ENCODE measurements at places on chromosomes 4 and X.

DNA sequence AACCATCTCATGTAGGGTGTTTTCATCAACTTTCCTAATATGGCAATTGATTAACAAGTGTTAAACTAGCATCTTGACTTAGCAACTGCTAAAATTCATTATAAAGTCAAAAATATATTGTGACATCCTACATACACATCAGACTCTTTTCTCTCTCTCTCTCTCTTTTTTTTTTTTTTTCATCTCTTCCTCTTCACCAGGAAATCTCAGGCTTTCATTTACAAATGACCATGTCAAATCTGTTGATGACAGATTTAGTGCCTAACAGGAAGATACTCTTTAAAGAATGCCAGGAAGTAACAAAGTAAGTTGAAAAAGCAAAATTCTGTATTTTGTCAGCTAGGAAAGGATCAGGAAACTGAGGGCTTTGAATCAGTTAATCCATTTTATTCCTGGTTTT is 365.5 kb downstream of the PCDH7 start:
- no peak for DNase-seq

DNA sequence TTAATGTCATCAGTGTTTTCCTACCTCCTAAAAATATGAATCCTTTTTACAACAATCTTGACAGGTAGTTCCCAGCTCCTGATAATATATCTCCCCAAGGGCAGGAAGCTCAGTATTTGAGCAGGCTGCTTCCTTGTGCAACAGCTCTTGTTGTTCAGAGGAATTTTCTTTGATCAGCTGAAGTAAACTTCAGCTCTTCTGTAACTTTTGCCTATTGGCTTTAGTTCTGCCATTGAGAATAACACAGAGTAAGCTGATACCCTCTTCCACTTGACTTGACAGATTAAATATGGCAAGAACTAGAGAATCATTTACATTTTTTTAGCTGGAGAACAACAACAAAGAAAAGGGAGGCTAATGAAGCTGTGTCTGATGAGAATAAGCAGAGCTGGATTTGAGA is 75.2 kb downstream of the LUZP4 start:
- peak; percentile 46 for DNase-seq

GRCh38 chrX:53284684-53285447 is 3.5 kb upstream of the IQSEC2 start:
- DNase-seq = peak; percentile 16

DNA sequence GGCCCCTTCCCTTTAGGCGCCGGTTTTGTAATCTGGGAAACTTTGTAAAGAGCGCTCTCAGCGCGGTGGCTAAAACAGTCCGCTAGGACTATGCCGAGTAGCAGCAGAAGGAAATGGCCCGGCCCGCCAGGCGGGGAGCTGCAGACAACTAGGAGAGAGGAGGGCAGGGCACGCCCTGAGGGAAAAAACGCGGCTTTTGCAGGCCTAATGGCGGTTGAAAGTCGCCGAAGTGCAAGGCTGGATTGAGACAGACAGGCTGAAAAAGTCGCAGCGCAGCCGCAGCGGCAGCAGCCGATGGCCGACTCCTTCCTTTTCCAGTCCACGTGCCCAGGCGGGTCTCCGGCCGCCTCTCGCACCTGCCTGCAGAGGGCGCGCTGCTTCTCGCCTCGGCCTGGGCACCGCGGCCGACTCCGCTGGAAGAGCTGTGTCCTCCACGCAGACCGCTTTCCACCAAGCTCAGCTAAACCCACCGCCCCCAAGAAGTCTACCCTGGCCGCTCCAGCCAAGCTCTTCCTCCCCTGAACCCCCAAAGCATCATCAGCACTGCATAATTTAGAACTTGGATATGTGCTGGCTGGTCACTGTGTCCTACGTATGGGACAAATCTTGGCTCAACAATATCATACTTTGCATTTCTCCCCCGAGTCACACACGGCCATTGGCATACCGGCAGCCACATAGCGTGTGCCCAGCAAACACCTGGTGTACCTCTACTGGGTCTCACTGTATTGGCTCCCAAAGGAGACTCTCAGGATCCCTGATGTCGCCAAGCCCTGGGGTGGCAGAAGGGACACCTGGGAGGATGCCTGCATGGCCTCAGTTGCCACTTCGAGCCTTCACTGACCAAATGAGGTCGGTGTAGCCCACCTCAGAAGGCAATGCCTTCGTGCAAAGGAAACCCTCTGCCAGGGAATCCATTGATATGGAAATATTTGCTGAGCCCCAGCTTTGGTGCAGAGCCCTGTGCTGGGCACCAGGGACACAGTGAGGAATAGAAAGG is 14.5 kb downstream of the SLC25A5 start:
- DNase-seq = no peak

DNA sequence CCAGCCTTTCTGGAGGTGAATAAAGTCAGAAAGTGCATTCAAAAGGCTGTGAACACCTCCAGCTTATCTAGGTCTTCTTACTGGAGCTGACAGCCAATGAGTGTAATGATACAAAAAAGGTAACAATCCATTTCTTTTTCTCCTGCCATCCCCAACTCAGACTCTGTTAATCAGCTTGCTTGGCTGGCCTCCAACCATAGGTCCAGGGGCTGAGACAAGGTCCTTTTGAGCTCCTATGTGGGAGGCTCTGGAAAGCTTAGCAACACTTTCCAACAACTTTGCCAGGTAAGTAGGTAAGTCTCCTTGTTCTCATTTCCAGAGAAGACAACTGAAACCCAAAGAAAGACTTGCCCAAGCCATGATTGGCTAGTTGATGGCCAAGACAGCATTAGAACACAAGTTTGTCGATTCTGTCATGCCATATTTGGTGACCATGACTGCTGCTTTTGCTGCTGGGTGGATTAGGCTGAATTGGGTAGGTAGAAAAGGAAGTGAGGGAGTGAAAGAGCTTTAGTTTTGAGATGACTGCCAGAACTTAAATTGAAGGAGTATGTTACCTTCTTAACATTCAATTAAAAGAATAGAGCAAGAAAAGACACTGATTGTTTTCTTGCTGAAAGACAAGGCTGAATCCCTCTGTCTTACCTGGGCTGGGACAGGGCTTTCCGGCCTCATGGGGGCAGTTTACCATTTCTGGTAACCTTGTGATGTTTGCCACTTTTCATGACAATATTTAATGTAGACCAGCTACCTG is 22.8 kb downstream of the VSIG4 start:
- no peak for DNase-seq

- DNase-seq = no peak
Observed at GRCh38 chr4:148029781-148030180, 297.9 kb downstream of the ARHGAP10 start.

- no peak for DNase-seq
Observed at GRCh38 chr4:102180046-102180445, 165.2 kb downstream of the SLC39A8 start.

- no peak for DNase-seq
Observed at GRCh38 chrX:47176101-47176740, 17.4 kb upstream of the UBA1 start.

- DNase-seq = no peak
Observed at GRCh38 chrX:47859686-47860085, 23.0 kb downstream of the ZNF81 start.

DNA sequence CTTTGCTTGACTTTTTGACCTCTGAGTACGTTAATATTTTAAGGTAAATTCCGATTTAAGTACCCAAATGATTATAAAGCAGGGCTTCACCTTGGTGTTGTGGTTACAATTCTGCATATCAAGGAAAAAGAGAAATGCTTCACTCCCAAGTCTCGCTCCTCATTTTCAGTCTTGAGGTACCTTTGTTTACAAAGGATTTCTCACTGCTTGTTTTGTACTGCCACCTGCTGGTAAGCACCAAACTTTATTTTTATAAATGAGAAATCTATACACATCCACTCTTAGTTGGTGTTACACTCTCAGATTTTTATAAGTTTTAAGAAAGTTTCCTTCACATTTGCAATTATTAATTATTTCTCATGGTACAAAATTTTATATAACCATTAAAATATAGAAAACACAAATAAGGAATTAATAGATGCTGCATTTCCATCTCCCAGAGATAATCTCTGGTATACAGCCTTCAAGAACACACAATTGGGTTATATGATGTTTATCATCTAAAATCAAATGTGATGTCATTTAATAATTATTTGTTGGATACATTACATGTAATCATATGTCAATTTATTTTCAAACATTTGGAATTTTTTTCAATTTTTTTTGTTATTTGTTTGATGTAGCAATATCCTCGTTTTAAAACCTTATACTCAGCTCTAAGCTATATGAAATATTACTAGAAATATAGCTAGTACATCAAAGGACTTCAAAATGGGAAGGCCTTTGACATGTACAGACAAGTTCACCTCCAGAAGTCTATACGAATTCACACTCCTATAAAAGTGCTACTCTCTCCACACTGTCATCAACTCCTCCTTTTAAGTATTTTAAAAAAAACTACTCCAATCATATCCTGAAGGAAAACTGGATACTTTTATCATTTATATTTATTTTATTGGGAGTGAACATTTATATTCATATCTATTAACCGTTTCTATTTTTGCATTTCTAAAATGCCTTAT is 179.9 kb downstream of the KCNIP4 start:
- DNase-seq = peak; percentile 28

- no peak for DNase-seq
Observed at GRCh38 chrX:14389682-14390081, 139.7 kb upstream of the GLRA2 start.

DNA sequence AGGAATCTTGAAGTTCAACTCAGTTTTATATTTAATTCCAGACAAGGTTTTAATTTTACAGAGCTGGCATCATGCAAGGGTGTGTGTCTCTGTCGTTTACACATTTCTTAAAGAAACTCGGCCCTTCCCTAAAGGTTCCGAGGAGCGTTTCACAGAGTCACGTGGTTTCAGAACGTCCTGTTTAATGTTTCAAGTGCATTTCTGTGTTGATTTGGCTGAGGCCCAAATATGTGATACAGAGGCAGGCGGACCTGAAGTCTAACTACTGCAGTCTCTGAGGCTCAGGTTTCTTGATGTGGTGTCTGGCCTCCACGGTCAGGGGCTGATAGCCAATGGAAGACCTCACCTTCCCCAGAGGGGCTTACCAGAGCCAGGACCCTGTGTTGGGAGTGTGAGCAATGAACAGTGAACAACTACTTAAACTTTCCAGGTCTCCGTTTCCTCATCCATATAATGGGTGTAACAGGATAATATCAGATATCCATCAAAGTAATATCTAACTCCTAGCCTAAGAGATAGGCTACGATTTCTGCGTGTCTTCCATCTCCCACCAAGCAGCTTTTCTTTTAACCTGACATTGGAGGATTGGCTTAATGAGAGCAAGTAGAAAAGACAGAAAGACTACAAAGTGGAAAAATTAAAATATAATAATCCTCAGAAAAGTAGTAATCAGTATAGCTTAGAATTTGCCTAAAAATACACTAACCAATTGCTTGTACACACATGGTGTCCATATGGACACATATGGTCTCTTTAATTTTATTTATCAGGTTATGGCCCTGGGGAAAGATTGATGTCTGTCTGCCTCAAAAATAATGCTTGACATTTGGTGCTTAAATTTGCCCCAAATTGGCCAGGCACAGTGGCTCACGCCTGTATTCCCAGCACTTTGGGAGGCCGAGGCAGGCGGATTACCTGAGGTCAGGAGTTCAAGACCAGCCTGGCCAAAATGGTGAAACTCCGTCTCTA is 50.0 kb upstream of the TRIM2 start:
- DNase-seq = no peak

- no peak for DNase-seq
Observed at GRCh38 chrX:2483398-2484060, 17.2 kb downstream of the DHRSX start.

GRCh38 chr4:108355902-108356535 is 187.3 kb upstream of the LEF1 start:
- DNase-seq = no peak

GRCh38 chr4:165803005-165803404 is 70.0 kb upstream of the TLL1 start:
- no peak for DNase-seq

DNA sequence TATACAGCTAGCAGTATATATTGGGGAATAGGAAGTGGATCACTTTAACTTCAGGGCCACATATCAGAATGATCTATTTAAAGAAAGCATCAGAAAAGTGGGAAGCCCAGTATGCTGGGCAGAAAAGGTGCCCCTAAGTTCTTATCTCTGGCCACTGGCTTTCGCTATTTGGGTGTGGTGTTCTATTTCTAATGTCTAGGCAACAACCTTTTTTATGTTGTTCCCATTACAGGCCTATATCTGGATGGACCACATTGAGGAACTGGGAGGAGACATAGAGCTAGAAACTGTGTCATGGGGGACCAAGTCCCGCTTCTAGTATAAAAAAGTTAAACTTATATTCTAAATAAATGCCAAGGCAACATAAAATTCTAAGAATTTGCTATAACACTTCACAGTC is 935.6 kb downstream of the PDHA2 start:
- DNase-seq = no peak

- no peak for DNase-seq
Observed at GRCh38 chr4:145521282-145521681, 39.6 kb downstream of the SMAD1 start.

DNA sequence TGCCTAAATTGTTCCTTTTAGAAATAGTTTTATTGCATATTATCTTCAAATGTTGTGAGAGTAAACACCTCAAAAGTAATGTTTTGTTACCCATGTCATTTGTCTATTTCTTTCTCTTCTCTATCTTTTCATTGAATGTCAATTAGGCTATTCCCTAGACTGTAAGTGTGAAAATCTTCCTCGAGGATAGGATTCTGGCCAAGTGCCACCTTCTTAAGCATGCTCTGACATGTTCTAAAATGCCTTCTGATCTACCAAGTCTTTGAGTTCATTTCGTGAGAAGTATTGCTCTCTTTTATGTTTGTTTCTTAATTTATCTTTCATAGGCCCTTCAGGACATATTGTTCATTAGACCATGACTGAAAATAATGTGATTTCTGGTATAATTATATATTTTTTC is 44.1 kb upstream of the TLL1 start:
- no peak for DNase-seq

- no peak for DNase-seq
Observed at GRCh38 chr4:13539047-13539618, 5.2 kb downstream of the NKX3-2 start.

DNA sequence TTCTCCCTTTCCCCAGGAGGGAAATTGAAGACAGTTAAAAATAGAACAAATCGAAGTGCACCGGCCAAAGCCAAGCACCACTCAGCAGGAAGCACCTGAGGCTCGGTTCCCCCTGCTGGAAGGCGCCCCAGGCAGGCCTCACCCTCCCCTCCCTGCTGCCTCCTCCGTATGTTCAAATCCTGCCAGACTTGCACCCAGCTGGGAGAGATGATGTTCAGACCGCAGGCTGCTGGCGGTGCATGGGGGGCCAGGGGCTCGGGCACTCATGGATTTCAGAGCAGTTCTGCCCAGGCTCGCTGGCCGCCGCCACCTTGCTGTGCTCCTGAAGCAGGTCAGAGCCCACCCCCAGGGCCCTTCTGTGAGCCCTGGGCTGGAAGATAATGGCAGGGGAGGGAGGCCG is 91.4 kb downstream of the DCTD start:
- no peak for DNase-seq

- DNase-seq = no peak
Observed at GRCh38 chr4:1058198-1058996, 47.0 kb downstream of the FGFRL1 start.

DNA sequence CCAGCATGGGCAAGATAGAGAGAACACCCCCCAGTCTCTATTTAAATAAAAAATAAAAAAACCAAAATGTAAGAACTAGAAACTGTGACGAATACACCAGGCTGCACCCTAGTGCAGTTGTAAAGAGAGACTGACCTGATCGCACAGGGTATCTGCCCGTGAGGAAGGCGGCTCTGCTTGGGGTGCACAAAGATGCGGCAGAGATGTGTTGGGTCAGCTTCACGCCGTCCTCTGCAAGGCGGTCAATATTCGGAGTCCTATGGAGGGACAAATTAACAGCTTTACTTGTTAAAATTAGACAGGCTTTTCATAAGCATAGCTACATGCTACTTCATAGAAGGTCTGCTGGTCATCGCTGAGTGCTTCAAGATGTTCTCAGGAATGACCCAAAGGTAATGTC is 26.1 kb upstream of the ARSD start:
- no peak for DNase-seq
